ENCODE measurements at places on chromosomes 1 and 21. TPM values are rescaled to one million over a fixed set of nuclear protein-coding genes. Genes with fewer than 3 reads are reported as not detected.

Gene GPR37L1
- total RNA-seq, result not detected

DNA sequence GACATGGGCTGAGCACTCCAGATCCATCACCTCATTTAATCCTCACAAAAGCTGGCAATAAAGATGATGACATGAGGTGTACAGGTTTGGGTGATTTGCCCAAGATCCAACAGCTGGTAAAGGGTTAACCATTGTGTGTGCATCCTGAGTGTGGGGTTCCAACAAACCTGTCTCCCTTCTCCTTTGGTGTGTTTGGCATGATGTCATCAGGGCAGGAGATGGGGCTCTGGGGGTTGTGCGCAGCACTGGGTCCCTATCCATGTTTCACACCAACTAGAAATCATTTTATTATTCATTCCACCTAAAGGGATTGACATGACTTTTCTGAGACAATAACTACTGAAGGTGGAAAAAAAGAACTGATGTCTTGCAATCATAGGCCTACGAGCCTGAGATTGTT is 452.5 kb downstream of the SIPA1L2 start:
- no peak for DNase-seq

DNA sequence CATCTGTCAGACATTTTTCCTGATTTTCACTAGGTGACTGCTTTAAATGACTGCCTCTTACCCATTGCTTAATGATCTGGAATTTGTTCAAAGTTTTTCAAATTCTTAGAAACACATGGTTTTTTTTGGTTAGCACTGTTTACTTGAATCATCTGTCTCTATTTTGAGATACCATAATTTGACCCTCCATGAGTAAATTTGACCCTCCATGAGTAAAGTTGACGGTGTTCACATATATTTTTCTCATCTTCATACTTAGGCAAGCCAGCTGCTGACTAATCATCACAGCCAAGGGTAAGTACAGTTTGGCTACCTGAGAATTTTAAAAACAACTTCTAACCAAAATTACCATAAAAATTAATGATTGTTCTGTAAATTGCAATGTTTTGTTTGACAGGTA is 586.5 kb downstream of the PTBP2 start:
- DNase-seq, result no peak

Gene LIPI
- total RNA-seq, result not detected

Gene CAPN9
- not detected for total RNA-seq

DNA sequence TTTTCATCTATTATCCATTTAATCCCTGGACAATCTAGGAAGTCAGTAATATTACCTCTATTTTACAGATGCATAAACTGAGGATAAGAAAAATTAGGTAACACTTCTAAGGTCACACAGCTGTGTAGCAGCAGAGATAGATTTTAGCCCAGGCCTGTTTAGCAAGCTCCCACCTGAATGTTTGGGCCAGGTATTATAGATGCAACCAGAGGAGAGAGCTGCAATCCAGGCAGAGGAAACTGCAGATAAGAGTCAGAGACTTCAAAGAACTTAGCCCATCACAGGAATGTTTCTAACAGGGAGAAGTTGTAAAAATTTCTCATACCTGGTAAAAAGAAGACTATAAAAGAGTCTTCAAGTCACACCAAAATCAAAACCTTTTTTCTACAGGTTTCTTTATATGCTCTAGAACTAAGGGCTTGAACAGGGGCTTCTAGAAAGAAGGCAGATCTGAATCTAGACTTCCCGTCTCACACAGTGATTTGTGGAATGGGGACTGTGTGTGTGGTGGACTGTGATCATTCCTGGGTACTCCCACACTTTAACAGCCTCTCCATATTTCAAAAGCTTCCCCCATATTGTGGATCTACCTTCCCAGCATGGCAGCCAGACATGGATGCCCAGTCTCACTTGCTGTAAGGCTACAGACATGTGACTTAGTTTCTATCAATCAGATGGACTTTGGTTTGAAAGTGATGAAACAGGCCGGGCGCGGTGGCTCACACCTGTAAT is 128.7 kb downstream of the TLR5 start:
- no peak for DNase-seq

Gene DMBX1
- total RNA-seq, result 0.10 TPM

- DNase-seq, result no peak
Observed at GRCh38 chr1:180937624-180938225, 25.0 kb downstream of the KIAA1614 start.

- DNase-seq, result no peak
Observed at GRCh38 chr21:41783476-41784180, 16.8 kb upstream of the RIPK4 start.

DNA sequence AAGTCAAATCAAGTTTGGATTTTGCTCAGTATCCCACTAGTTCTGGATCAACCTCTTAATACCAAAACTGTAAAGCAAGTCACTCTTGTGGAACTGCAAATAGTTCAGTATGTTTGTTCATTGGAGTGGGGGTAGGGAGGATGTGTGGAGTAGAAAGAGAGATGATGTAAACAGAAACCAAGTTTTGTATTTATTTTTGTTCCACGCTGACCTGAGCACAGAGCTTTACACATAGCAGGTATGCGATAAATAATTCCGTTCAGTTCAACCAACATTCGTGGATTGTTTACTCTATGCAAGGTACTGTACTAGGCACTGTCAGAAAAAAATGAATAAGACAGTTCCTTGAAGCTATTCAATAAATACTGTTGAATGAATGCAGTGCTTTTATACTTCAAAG is 4.5 kb upstream of the ZNF644 start:
- DNase-seq, result no peak

Gene VWA5B1
- total RNA-seq, result not detected

DNA sequence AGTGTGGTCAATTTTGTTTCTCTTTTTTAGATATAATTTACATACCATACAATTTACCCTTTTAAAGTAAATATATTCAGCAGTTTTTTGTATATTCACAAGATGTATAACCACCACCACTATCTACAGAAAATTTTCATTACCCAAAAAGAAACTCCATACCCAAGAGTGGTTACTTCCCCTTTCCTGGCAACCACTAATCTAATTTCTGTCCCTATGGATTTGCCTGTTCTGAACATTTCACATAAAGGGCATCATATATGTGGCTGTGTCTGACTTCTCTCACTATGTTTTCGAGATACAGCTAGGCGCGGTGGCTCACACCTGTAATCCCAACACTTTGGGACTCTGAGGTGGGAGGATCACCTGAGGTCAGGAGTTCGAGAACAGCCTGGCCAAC is 13.6 kb downstream of the PACC1 start:
- DNase-seq, result no peak

DNA sequence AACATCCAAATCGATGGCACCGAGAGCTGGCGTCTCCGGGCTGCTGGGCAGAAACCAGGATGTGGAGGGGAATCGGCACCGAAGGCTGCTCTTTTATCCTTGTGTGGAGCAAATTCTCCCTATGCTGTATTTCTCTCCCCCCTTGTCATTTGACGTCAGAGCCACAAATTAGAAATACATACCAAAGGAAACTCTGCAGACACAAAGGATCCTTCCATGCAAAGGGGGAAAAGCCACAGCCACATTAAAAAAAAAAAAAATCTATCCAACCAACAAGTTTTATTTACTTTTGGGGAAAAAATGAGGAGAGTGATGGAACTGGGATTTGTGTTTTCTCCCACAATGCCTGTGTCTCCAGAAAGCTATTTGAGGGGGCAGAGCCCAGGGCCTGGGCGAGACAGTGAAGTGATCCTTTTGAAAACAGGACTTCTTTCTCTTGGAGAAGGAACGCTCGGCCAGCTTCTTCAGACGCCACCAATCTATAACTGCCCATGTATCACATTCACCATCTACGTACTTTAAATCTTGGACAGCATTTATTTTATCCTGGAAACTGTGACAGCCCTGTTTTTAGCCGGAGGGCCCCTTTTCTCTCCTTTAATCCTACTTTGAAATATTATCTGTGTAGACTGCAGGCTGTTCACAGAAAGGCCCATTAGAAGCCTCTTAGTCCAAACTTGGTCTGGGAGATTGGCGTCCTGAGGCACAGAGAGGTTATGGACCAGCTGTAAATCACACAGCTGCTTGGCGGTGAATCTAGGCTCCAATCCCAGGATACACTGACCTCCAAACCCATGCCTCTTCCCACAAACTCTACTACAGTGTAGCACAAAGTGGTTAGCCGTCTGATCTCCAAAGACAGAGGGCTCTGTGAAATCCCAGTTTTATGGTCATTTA is 4.5 kb downstream of the KANK4 start:
- no peak for DNase-seq

DNA sequence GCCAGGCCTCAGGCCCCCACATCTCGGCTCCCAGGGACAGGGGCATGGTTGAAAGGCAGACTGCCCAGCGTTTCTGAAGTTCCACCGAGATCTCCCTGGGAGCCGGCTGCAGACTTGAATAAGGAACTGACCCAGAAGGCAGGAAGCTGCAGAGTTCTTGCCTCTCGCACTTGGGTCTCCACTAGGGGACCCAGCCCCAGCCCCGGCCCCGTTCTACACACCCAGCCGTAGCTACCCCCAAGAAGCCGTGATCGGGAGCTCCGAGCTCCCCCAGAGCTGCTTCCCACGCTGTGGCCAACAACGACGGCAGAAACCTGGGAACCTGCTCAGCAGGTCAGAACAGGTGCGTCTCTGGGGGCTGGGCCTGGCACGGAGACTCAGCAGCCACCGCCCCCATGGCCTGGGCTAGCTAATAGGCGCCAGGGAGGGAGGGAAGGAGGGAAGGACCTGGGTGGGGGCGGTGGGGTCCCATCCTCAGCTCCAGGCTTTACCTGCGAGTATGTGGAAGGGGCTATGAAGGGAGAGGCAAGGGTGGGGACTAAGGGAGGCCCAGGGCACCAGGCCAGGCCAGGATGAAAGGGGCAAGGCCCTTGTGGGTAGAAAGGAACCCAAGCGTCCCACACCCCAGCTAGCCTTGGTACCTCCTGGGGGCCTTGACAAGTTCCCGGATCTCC is at the start of gene NECTIN4:
Gene NECTIN4 (minus strand): TSS at position 308 of the 674 bp plus-strand sequence. CDS start 262 bp downstream, at position 46.
- no peak for DNase-seq

Gene ITLN2
- total RNA-seq, result not detected

- no peak for DNase-seq
Observed at GRCh38 chr1:158028969-158029368, 35.5 kb downstream of the KIRREL1 start.

GRCh38 chr1:58249737-58250586 is 296.6 kb downstream of the OMA1 start:
- DNase-seq, result peak; percentile 13

GRCh38 chr1:205572421-205572820 is 59.4 kb downstream of the ELK4 start:
- DNase-seq, result no peak

DNA sequence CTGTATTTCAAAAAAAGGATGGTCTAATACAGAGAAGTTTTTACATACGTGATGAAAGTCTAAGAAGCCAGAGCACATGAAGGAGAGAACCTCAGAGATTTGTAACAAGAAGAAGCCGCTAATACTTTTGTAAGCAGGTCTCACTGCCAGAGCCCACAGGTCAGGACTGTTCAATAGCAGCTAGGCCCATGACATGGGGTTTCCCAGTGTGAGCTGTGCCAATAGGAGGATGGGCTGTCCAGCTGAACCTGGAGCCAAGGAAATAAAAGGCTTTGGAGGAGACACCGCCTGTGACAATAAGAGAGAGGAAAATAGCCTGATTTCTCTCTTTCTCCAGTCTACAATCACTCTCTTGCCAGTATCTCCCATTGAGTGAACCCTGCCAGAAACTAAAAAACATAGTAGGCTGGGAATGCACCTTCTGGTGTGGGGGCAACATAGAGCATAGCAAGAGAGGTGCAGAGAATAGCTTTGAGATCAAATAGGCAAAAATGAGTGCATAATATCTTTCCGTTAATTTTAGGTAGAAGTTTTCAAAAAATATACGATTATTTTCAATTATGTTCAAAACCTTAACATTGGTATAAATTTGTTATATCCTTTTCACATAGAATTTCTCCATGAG is 360.3 kb downstream of the NEGR1 start:
- DNase-seq, result no peak

GRCh38 chr1:114641377-114641776 is 28.5 kb downstream of the DENND2C start:
- DNase-seq, result no peak

Gene ACOT11
- 1.1 TPM for total RNA-seq

Gene TRIM58
- total RNA-seq, result 0.19 TPM

DNA sequence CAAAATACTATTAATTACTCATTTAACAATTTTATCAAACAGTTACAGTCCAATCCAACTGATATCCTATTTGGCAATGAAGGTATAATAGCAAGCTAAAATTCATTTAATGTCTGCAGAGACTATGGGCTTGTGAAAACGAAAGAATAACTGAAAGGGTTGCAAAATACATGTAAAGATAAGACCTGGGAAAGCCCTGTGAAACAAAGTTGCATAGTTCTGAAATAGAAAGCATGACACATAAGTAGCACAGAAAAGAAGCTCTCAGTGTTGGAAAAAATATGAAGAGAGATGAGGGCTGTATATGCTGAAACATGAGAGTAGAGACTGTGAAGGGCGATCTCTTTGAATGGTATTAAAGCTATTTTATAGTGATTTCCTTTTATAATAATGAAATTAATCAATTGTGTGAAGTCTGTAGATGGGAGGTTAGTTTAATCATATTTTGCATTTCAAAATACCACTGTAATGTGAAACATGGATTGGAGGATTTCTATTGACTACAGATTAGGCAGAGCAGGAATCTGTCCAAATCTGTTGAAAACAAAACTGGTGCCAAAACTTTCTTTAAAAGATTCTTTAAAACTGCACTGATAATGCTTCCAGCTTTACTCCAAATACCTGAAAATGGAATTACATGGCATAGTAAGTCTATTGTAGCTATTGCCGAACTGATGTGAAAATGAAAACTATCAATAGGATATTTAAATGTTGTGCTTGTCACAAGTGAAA is 1518.9 kb upstream of the B3GALT2 start:
- DNase-seq, result no peak

DNA sequence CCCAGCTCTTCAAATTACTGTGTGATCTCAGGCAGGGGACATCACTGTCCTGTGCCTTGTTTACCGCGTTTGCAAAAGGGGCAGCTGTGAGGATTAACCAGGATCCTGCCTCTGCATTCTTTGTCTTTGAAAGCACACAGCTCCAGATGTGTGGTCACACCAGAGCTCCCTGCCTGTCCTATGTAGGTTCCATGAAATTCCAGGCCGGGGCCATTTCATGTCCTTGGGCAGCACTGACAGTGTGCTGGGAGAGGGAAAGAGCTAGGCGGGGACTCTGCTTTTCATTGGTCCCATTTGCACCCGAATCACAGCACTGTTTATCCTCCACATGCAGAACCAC is 42.2 kb upstream of the SELENON start:
- no peak for DNase-seq

DNA sequence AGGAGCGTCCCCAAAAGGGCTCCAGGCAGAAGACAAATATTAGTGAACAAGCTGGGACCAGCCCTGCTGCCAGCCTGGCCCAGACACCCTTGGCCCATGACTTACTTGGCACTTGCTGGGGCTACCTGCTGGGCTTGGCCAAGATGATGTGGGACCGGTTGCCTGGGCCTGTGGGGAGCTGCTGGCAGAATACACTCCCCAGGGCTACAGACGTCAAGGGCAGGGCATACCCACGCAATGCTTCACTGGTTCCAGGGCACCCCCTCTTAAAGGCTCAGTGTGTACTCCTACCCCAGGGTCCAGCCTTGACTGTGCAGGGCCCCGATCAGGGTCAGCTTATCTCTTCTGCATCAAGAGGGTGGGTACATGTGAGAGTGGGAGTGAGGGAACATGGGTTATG is 106.5 kb upstream of the SLC2A1 start:
- no peak for DNase-seq

Gene SH2D1B
- total RNA-seq, result not detected

Gene FASLG
- 8.2 TPM for total RNA-seq

Gene AK4
- total RNA-seq, result 42.7 TPM

Gene CELA3B
- total RNA-seq, result not detected

Measured in activated CD4-positive, alpha-beta memory T cell treated with anti-CD3 and anti-CD28 coated beads for 36 hours (primary cell).